ENCODE measurements at places on chromosomes 13 and 19.

- DNase-seq, result no peak
Measured at GRCh38 chr19:34366738-34367623, 2.0 kb downstream of the GPI start.

- no peak for DNase-seq
Measured at GRCh38 chr13:36129539-36129938, 1.6 kb downstream of the DCLK1 start.

GRCh38 chr13:70424928-70425327 lies 316.7 kb upstream of the KLHL1 start:
- no peak for DNase-seq

DNA sequence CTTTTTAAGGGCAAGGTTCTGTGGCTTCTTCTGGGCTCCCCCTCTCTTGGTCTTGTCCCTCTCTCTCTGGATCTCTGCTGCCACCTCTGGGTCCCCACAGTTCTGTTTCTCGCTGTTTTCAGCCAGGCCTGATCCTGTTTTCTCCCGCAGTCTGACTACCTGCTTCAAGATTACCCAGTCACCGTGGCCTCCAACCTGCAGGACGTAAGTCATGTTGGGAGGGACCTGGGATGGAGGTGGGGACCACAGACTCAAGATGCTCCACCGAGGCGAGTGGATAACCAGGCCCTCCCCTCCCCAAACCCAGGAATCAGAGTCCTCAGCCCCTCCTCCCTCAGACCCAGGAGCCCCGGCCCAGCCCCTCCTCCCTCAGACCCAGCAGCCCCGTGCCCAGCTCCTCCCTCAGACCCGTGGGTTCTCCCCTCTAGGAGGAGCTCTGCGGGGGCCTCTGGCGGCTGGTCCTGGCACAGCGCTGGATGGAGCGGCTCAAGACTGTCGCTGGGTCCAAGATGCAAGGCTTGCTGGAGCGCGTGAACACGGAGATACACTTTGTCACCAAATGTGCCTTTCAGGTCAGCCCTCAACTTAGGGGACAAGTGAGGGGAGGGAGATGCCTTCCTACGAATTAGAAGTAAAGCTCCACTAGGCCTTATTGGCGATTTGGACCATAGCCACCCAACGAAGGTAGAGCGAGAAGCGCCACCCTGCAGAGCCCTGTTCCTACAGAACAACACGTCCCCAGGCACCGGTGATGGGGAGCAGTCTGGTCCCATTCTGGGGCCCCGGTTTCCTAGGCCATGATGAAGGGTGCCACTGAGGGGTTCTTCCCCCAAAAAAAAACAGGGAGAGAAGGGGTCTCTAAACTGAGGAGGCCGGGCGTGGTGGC lies 2.2 kb downstream of the FLT3LG start:
- DNase-seq, result no peak

DNA sequence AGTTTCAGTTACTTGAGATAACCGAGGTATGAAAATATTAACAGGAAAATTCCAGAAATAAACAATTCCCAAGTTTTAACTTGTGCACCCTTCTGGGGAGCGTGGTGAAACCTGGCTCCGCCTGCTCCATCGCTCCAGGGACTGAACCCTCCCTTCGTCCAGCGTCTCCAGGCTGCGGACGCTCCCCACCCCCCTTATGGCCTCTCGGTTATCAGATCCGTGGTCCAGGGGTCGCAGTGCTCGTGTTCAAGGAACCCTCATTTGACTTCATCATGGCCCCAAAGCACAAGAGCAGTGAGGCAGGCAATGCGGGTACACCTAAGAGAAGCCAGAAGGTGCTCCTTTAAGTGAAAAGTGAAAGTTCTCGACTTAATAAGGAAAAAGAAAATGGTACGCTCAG lies 71.1 kb downstream of the ATP11A start:
- DNase-seq, result no peak

DNA sequence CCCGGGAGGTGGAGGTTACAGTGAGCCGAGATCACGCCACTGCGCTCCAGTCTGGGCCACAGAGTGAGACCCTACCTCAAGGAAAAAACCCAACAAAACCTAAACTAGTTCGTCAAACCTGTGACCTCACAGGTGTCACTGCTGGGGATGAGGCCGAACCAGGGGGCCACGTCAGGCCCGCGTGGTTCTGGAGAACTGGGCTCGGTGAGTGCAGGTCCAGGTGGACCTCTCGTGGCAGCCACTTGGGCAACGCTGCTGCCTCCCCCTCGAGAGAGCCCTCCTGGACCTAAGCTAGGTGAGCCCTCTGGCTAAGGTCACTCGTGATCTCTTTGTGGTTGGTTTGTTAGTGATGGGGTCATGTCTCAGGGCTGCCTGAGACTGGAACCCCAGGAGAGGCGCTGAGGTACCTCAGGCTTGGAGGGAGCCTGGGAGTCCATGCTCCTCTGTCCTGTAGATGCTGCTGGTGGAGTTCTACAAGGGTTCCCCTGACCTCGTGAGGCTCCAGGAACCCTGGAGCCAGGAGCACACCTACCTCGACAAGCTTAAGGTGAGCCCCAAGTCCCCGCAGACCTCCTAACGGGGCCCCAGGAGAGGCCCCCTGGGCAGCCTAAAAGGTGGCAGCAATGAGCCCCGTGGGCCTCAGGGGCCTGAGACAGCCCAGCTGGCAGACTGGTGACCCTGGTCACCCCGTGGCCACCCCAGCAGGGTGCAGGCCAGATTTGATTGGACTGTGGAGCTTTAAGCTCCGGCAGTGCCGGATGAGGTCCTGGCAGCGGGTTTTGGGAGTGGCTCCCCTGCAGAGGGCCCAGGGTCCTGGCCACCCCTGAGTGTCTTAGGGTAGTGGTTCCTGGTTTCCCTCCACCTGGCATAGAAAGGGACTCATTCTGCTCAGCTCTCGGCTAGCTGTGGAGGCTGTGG lies 15.6 kb downstream of the MPND start:
- no peak for DNase-seq

DNA sequence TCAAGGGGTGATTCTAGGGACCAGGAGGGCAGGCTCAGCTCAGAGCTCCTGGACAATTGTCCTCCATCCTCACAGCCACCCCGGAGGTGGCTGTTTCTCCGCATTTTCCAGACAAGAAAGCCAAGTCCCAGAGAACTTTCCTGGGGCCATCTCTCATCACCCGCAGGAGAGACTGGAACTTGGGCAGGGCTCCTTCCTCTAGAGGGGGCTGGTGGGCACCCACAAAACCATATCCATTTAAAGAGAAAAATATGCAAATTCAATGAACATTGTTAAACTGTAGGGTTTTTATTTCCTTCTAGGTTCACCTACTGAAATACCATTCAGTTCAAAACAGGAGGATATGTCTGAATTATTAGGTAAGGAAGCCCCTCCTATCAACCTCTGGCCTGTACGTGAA lies 16.6 kb downstream of the SPACA7 start:
- no peak for DNase-seq

DNA sequence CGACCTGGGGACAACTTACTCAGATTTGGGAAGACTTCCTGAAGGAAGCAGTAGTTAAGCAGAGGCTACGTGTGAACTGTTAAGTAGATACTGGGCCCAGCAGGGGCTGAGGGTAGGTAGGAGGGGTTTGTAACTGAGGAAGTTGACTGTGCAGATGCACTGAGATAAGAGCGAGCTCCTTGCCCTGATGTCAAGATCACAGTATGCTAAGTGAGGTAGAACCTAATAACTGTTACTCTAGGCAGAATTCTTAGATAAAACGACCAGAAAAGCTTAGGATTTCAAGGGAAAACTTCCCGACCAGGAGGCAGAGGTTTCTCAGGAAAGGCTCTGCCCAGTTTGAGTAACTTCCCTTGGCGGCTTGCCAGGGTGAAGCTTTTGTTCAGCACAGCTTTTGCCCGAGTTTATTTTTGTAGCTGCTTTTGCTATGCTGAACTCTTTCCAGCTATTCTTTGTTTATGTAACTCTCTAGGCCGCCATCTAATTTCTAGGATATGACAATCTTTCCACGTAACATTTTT lies 632.1 kb downstream of the DIAPH3 start:
- DNase-seq, result no peak

DNA sequence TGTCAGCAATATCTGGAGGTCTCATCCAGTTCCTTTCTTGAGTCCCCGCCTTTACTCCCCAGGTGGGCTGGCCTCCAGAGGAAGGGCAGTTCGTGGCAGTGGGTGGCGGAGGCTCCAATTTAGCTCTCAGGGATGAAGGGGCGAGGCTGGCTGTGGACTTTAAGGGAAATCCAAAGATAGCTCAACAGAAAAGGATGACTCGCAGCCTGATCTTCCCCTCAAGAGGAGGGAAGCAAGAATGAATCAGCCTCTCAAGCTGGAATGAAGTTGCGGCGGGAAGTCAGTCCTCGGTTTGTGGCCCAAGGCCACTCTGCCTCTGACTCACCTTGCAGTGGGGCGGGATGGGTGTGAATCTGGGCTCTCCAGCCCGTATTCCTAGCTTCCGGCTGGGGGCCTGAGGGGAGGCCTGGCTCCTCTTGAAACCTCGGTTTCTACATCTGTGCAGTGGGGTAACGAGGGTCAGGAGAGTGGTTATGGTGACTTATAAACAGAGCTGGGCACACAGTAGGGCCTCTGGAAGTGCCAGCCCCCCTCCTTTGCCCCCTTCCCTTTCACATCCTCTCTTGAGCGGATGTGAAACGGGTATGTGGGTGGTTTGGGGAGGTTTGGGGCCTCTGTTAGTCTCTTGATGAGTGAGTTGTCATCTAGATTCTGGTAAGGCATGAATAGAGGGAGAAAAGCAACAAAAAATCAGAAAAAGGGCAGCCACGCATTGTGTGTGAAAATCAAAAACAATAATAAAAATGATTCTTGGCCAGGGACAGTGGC lies 10.5 kb upstream of the SMG9 start:
- no peak for DNase-seq

- no peak for DNase-seq
Measured at GRCh38 chr19:58387338-58388174, 487 bp downstream of the RPS5 start.

DNA sequence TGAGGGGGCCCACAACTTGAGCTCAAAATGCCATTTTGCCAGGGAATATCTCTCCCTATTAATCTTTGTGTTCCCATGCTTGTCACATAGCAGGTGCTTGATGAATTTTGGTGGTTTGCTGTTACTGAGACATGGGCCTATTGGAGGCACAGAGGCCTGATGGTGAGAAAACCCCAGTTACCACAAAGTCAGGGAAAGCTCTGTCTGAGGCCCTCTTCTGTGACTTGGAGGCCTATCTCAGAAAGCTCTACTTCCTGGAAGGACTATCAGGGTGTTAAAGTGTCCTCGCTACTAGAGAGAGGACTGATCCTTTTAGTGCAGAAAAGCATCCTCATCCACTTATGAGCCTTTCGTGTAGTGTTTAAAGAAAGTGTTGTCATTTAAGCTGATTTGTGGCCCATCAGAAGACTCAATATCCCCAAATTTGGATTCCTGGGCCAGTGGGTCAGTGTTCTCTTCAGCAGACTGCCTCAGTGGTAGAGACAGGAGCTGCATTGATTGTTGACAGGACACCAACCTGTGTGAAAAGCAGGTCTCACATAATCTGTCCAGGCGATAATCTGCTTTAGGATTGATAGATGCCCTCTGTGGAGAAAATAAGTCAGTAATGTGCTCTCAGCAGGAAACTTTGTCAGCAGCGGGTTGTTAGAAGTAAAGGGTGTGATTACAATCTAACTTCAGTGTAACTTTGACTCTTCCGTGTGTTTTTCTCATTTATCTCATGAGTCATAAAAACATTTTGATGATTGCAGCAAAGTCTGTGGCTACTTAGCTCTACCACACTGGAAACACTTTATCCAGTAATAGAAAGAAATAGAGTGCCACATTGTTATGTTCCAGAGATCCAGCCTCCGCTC lies 121.0 kb downstream of the AKAP11 start:
- DNase-seq, result no peak

DNA sequence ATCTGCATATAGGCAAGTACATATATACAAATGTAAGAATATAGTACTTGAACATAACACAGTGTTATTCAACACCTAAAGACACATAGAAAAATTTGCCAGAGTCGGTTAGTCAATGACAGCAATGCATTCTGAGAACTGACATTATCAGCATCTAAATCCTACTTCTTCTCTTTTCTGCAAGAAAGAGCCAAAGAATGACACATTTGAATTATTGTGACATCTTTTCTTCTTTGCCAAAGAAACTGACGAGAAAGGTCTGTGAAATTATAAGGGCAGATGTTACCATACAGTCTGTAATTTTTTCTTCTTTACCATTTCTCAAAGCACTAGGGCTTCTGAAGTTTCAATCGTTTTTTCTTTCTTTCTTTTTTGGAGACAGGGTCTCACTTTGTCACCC lies 350.9 kb upstream of the NBEA start:
- no peak for DNase-seq

DNA sequence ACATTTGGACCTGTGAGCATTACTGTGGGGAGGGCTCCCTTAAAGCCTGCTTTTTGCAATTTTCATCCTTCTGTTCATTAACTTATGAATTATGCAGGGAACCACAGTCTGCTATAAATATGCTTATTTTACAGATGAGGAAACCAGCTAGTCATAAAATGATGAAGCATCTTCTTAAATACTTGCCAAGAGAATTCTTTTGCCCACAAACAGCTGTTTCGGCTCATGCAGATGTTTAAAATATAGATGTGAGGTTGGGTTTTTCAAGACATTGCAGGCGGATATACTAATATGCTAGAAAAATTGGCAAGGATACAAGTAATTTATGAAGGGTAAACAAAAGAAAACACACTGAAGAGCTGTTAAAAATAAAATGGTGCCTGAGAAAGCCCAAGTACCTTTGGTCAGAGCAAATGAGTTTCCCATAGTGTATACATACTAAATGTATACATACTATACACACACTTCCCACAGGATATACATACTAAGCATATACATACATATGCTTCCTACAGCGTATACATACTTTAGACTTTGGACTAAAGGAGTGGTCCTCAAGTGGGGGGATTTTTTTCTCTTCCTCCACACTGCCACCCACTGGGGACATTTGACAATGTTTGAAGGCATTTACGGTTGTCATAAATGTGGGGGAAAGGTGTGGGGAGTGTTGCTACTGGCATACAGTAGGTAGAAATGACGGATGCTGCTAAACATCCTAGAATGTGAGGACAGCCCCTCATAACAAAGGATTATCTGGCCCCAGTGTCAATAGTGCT lies 164.9 kb upstream of the CSNK1A1L start:
- DNase-seq, result no peak

GRCh38 chr13:43270130-43270830 lies 246.9 kb downstream of the DNAJC15 start:
- DNase-seq, result no peak

DNA sequence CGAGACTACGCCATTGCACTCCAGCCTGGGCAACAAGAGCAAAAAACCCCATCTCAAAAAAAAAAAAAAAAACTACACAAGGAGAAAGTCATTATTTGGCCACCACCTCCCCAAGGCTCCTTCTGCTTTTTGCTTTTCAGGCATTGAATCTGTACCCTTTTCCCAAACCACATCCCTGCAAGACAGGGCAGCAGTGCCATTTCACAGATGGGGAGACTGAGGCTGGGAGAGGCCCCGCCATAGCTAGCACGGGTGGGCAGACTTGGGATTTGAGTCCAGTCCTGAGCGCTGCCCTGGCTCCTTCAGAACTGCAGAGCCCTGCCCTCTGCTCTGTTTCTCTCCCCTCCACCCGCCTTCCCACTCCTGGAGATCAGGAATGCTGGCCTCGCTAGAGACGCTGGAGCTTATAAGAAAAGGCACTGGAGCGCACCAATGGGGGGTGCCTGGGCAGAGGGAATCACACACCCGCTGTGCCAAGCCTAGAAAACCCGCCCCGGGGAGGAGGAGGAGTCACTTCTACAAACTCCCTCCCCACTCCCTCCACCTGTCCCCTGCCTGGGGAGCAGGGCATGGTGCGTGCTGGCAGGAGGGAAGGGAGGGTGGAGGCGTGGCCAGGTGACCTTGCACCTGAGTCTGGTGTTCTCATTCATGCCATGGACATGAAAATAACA lies 17.6 kb downstream of the TJP3 start:
- no peak for DNase-seq

GRCh38 chr19:11399667-11400066 lies 15.6 kb upstream of the EPOR start:
- no peak for DNase-seq
